ENCODE measurements at places on chromosomes 12 and 14.

GRCh38 chr14:101075801-101076413, 172.4 kb upstream of the RTL1 start:
- DNase-seq: no peak

- DNase-seq: no peak
These were observed 33.7 kb downstream of the FGFR1OP2 start for GRCh38 chr12:26971963-26972362.

DNA sequence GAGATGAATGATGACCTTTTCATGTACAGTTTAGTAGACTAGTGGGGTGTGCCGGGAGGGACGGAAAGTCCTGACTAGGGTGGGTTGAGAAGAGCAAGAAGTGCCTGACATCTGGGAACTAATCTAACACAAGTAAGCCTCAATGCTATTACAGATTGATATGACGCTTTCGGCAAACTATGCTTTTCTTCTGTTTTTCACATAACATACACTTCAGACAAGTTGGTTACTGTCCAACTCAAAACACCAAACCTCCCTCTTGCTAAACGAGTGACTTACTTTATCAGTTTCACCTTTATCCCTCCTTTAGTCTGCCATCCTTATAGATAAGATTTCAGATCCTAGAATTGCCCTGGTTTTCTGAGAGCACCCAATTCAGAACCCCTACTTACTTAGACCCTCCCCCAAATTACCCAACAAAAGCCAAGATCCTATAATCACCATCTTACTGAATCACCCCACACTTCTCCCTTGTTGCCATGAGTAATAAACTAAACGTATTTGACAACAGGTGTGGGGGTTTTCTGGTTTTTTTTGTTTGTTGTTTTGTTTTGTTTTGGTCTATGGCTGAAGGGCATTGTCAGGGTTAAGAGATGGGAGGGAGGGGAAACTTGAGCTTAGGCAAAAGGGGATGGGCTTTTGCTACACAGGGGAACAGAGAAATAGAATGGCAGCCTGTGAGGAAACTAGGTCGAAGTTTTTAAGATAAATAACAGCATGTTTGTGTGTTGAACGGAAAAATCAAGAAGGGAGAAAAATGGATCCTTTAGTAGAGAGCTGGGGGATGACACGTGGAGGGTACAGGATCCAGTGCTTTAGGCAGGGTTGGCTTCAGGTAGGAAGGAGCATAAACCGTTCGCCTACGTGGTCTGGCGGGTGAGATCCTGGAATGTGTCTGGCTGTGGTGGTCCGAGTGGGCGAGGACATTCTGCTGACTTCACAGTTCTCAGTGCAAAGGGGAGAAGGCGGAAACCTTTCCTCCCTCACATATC, 6.1 kb upstream of the PSMA3 start:
- no peak for DNase-seq

- DNase-seq: peak; percentile 11
These were observed 179.6 kb upstream of the NUDT4 start for GRCh38 chr12:93198086-93198485.

GRCh38 chr14:58200846-58201245, 897 bp downstream of the ACTR10 start:
- no peak for DNase-seq

DNA sequence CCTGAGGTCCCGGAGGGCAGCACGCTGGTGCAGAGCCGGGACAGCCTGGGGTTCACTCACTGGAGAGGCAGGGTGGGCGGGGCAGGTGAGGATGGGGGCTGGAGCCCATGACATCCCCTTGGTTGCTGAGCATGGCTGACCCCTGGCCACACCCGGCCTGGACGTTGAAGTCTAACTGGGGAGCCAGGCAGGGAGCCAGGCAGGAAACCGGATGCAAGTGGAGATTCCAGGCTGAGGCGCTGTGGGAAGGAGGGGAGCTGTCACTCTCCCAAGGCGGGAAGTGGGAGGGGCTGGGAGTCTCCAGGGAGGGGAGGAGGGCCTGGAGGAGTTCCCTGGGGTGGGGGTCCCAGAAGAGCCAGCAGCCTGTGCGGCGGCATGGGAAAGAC, 7.7 kb upstream of the INF2 start:
- DNase-seq: peak; percentile 75

DNA sequence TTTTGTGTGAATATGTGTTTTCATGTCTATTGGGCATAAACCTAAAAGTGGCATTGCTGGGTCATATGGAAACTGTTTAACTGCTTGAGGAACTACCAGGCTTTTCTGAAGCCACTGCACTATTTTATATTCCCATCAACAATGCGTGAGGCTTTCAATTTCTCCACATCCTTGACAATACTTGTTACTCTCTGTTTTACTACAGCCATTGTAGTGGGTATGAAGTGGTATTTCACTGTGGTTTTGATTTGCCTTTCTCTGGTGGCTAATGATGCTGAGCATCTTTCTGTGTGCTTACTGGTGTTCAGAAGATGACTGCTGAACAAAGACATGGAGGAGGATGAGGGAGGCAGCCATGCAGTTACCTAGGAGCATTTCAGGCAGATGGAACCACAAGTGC, 13.2 kb upstream of the TDG start:
- DNase-seq: no peak

- DNase-seq: no peak
These were observed 20.8 kb downstream of the SUSD6 start for GRCh38 chr14:69632164-69632563.

GRCh38 chr12:105915997-105916759, 222.6 kb downstream of the NUAK1 start:
- no peak for DNase-seq

GRCh38 chr12:131460520-131460919, 250.4 kb upstream of the SFSWAP start:
- DNase-seq: no peak

DNA sequence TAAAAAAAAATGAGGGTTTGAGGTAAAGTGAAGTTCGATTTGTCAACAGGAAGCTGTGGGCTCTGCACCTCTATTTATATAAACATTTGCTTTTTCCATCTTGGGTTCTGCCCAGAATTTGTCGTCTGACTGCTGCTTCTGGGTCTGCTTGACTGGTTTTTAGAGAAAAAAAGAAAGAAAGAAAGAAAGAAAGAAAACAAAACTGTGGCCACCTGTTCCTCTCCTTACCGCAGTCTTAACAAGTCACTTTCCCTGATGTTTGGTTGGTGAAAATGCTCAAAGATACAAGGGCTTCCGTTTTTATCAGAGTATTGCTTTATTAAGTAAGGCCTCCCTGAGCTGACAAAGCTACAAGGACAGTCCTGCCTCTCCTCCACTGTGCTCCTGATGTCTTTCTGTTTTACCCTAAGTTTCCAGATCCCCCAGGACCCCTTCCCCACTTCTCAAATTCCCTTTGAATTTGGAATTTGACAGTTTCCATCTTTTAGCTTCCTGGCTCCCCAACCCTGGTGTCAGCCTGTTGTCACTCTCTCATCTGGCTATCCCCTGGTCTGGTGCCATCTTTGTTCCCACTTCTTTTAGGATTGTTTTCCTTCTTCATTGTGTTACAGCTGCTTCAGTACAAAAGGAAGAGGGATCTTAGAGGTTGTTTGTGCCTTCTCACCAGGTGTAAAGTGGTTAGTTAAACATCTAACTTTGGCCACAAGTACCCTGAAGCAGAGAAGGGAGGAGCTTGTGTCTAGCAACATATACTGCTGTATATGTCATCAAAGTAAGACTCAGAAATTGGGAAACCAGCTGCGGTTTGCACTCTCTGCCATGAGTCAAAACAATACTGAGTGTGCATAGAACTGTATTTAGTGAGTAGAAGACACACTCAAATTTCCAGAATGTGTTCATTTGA, 18.0 kb downstream of the MFAP5 start:
- DNase-seq: no peak

DNA sequence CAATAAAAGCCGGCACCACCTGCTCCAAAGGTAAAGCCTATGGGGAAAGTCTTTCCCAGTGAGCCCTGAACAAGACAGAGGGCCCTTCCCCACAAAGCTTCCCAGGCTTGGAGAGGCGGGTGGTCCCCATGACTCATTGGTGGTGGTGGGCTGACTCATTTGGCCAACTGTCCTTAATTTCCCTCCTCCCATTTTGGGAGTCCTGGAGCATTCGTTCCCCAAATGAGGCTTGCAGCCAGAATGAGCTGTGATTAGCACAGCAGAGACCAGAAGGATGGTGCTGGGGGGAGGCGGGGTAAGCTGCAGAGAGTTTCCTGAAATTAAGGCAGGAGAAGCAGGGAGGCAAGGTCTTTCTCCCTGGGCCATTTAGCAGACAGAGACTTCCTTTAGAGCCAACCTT, 241.7 kb downstream of the DPF3 start:
- DNase-seq: no peak

DNA sequence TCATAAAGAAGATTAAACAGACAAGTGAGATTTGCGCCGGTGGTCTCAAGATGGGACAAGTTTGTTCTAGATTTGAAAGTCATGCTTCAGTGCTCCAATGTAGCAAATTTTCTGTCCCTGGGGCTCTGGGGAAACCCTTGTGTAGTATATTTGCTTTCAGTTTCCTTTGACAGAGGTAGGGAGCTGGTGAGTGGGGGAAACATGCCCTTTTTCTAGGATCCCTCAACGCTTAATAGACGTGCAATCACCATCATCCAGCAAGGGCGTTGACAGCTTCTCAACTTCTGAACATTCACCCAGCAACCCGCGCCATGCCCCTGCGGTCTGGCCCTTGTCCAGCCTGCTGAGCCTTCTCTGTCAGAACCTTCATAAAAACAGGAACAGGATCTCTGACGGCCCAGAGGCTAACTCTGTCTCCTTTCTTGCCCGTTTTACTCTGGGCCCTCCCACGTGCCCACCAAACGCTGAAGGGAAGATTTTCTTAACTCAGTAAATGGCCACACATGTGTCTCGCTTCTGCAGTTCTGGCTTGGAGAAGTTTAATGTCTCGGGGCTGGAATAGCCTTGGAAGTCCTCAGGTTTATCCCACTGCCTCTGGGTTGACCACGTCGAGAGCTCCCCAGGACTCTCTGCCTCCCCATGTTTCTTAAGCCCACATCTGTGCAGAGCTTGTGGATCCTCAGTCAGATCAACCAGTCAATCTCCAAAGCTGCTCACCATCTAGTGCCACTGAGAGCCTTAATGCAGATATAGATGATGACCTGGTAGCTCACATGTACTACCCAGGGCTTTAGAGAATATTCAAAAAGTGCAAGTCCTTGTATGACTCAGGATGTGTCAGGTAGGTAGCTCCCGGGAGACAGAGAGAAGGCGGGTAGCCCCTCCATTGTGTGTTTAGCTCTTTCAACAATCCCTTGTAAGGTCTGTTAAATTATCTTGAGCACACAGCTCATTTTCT, 58.1 kb upstream of the CCND2 start:
- peak; percentile 66 for DNase-seq

- no peak for DNase-seq
These were observed 3.4 kb upstream of the GCH1 start for GRCh38 chr14:54906075-54906474.

DNA sequence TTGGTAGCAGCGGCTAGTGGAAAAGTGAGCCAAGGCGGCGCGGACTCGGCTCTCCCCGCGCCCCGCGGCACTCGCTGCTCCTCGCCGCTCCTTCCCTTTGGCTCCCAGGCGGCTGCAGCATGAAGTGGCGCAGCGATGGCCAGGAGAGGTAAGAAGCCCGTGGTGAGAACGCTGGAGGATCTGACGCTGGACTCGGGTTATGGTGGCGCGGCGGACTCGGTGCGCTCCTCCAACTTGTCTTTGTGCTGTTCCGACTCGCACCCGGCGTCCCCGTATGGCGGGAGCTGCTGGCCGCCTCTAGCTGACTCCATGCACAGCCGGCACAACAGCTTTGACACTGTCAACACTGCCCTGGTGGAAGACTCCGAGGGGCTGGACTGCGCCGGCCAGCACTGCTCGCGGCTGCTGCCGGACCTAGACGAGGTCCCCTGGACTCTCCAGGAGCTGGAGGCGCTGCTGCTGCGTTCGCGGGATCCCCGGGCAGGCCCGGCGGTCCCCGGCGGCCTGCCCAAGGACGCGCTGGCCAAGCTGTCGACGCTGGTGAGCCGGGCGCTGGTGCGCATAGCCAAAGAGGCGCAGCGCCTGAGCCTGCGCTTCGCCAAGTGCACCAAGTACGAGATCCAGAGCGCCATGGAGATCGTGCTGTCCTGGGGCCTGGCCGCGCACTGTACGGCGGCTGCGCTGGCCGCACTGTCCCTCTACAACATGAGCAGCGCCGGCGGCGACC, 225.6 kb upstream of the CRY1 start:
- DNase-seq: no peak

- DNase-seq: no peak
These were observed 302.6 kb downstream of the PCNX1 start for GRCh38 chr14:71209888-71210287.

DNA sequence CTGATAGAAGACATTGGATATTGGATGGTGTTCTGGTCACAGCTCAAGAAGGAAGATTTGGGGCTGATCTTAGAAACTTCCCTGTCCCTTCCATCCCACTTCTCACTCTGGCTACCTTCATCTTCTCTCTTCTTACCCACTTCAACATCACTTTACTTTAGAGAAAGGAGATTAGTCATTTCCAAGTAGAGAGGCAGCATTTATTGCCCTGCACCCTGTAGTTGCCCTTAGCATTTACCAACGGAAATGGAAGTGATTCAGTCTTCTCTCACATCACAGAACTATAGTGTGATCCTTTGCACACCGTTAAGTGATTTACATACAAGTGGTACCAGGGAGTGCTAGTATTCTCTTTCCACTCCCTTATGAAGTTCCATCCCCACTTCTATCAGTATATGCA, 52.4 kb downstream of the PHLDA1 start:
- DNase-seq: peak; percentile 14

DNA sequence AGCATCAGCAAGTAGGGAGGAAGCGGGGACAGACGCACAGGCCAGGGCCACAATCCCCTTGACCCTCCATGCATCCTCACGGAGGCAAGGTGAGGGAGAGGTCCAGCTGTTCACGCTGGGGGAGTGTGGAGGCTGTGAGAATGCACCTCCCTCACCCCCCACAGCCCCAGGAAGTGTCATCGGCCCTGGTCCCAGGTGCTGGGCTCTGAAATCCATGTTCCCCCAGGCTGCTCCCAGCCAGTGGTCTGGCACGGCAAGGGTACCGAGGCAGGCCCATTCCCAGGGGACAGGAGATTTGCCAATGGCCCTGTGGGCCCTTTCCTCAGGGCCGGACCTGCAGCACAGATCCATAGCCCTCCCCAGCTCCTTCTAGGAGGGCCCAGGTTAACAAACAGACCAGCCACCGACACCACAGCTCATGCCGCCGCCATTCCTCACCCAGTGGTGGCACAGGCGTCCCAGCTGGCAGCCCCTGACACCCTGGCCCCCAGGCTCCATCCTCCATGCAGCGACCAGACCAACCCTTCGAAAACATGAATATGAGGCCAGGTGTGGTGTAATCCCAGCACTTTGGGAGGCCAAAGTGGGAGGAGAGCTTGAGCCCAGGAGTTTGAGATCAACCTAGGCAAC, 21.9 kb upstream of the EIF5 start:
- no peak for DNase-seq

DNA sequence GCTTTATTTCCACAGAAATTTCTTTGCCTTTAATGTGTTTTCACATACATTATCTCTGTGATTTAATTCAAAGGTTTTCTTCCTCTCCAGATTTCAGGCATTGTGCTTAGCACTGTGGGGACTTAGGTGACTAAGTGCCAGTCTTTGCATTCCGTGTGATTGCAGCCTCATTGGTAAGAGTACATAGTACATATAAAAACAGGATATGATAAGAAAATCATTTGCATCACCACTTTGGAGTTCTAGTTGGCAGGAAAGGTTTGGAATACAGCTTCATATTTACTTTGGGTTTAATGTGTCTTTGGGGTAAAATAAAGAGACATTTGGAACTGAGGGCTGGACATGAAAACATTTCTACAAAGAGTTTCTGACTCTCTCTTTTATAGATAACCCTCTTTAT, 37.8 kb upstream of the C12orf75 start:
- DNase-seq: no peak

All from urothelium cell line (cell line).